ENCODE measurements at places on chromosomes 7 and 10.

- no peak for DNase-seq
Measured at GRCh38 chr10:13397052-13397451, 49.0 kb upstream of the SEPHS1 start.

DNA sequence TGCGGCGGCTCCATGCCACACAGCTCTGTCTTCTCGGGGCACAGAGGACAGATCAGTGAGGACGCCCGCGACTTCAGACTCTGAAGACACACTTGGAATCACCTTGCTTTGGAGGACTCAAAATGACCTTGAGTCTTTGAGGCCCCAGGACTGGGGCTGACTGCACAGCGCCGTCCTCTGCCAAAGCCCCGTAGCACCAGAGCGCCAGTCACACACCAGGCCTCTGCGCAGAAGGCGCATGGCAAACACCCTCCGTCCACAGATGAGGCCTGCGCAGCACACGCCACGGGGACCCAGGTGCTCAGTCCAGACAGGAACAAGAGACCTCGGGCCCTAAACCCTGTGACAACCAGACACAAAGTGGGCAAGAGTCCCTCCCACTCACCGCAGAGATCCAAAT, 134.7 kb downstream of the MAD1L1 start:
- DNase-seq = no peak

GRCh38 chr10:110563132-110563531, 4.4 kb upstream of the SMC3 start:
- no peak for DNase-seq

DNA sequence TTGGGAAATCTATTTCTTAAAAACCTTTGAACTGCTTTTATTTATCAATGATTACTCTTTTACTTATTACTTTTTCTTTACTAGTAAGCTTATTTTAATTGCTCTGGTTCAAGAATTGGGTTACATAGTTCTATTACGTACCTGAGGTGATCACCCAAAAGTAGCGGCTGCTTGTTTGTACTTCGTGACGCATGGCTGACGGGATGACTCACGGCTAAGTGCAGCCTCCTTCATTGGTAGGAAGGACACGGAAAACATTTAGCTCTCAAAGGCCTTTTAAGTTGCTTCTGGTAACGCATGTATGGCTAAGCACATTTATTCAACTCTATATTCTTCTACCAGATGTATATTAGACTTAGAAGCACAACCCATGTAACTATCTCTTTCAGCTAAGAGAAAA, 285.8 kb upstream of the SP4 start:
- no peak for DNase-seq

- DNase-seq = no peak
Measured at GRCh38 chr7:136251826-136252225, 274.7 kb upstream of the MTPN start.

DNA sequence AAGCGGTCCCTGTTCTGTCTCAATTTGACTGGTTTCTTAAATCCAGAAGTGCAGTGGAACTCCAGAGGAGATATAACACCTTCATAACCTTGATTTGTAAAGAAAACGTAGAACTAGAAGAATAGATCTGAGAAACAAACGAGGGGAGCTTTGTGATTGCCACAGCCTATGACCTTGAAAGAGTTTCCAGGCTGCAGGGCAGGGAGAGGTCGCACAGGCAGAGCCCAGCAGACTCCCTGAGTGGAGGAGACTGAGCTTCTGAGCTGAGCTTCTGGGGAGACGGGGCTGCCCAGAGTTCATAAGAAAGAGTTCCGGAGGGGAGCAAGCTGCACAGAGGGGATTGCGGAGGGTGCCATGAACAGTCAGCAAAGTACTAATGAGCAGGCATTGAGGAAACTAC, 57.8 kb downstream of the FAM185A start:
- DNase-seq = no peak

GRCh38 chr7:84533182-84533581, 338.6 kb upstream of the SEMA3A start:
- DNase-seq = no peak

DNA sequence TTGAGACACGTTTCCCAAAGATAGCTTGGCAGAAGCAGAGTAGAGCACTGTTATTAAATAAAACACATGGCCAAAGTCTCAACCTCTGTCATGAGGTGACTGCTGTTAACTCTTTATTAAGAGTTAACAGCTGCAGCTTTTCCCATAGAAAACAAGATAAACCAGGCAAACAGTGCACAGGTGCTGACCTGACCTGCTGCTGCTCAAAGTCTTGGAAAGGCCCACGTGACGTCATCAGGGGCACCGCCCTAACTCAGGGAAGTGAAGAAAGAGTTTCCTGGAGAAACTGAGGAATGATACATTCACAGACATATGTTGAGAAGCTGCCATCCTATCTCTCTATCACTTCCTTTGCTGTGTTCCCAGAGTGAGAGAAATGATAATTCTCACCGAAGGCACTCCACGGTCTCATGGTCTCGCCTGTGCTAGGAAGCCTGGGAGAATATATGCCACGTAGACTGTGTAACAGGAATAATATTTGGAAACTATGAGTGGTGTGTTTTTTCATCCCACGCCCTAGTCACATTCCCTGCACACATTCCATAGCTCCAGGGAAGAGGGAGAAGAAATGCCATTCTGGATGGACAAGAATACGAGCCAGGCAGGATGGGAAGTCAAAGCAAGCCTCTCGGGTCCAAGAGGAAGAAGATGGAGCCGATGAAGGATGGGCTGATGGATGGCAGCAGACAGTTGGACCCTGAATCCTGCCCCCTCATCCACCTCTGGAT, 146.2 kb upstream of the NFE2L3 start:
- no peak for DNase-seq

GRCh38 chr7:42014625-42015618, 222.1 kb downstream of the GLI3 start:
- DNase-seq = peak; percentile 32

DNA sequence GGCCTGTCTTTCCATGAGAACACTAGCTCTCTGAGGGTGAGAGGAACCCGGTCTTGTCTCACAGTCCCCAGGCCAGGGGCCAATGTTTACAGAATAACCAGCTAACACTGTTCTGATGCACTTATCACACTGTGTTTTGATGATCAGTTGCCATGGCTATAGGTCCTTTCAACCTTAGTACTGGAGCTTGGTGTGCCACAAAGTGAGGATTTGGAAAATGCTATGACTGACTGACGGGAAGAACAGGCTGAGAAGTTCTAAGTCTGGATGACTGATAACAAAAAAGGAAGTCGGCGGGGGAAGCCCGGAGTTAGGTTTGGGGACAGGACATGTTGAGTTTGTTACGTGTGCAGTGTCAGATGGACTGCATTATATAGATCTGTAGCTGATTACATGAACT, 141.8 kb downstream of the CTTNBP2 start:
- no peak for DNase-seq

DNA sequence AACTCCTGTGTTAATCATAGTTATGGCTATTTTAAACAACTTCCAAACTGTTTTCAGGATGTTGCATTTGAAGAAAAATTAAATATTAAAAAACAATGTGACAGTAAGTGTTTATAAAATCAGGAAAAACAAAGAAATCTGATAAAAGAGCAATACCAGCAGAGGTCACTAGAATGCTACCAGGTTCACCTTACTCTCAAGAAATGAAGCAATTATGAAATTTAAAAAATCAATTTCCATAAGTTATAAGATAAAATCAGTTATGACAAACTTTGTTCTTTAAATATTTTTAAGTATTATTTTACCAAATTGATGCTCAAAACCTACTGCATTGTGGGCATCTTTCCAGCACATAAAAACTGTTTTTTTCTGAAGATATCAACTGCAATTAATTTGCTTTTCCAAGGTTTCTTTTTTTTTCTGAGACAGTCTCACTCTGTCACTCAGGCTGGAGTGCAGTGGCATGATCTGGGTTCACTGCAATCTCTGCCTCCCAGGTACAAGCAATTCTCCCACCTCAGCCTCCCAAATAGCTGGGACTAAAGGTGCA, 50.7 kb upstream of the RHEB start:
- peak; percentile 21 for DNase-seq

GRCh38 chr10:46224414-46224682, 62.4 kb upstream of the ANTXRL start:
- DNase-seq = no peak

GRCh38 chr7:101100858-101101847, 15.9 kb downstream of the TRIM56 start:
- peak; percentile 33 for DNase-seq

DNA sequence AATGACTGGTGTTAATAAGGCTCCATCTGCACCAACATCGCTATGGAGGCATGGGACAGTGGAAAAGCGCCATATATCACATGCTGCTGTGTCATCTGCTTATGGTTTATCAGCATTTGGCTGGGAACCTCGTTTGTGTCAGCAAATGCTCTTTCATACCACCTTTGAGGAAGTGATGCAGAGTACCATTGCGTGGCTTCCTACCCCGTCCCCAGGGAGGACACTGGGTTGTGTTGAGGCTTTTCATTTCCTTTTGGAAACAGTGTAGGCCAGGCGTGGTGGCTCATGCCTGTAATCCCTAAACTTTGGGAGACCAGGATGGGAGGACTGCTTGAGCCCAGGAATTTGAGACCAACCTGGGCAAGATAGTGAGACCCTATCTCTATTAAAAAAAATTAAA, 6.8 kb downstream of the TACR2 start:
- peak; percentile 40 for DNase-seq

DNA sequence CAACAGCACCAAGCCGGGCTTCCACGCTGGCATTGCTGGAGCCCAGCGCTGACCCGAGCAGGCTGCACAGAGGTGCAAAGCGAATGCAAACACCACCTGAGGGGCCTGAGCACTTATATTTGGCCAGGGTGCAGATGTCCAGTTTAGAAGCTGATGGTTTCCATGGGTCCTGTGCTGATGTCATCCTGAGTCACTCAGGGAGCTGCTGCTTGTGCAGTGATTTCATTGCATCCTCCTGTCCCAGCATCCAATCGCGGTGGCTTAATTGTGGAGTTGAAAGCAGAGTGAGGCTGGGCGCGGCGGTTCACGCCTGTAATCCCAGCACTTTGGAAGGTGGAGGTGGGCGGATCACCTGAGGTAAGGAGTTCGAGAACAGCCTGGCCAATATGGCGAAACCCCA, 410.2 kb upstream of the KLF6 start:
- DNase-seq = peak; percentile 48

DNA sequence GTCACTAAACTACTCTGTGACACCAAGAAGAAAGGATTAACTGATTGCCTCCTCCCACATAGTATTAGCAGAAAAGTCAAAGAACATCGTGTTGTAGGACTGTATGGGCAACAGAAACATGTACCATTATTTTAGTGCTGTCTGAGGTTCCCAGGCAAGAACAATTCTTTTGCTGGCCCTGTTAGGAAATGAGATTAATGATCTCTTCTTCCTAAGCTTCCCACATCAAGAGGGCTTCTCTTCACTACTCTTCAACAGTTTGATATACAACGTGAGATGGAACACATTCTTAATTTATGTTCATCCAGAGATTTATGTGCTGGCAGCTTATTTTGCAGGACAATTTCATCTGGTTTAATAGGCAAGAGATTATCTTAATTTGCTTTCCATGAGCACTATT, 219.6 kb downstream of the DOCK4 start:
- no peak for DNase-seq

GRCh38 chr10:132593900-132594876, 56.6 kb downstream of the INPP5A start:
- peak; percentile 18 for DNase-seq

- no peak for DNase-seq
Measured at GRCh38 chr7:100176096-100177044, 811 bp downstream of the GPC2 start.

DNA sequence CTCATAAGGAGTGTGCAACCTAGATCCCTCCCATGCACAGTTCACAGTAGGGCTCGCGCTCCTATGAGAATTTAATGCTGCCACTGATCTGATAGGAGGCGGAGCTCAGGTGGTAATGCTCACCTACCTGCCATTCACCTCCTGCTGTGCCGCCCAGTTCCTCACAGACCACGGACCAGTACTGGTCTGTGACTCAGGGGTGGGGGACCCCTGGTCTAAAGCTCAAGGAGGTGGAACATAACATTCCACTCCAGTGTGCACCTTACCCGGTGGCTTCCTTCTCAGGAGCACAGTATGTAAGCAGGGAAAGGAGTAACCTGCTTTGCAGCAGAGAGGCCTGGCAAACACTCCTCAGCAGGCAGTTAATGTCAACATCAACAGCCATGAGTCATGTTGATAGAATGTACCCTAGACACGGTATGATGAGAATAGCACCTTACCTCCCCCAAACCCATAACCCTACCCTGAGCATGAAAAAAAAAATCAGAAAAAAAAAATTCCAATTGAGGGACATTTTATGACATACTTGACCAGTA, 273.5 kb downstream of the FGFR2 start:
- DNase-seq = no peak

GRCh38 chr7:932651-932975, 21.9 kb downstream of the ADAP1 start:
- no peak for DNase-seq

DNA sequence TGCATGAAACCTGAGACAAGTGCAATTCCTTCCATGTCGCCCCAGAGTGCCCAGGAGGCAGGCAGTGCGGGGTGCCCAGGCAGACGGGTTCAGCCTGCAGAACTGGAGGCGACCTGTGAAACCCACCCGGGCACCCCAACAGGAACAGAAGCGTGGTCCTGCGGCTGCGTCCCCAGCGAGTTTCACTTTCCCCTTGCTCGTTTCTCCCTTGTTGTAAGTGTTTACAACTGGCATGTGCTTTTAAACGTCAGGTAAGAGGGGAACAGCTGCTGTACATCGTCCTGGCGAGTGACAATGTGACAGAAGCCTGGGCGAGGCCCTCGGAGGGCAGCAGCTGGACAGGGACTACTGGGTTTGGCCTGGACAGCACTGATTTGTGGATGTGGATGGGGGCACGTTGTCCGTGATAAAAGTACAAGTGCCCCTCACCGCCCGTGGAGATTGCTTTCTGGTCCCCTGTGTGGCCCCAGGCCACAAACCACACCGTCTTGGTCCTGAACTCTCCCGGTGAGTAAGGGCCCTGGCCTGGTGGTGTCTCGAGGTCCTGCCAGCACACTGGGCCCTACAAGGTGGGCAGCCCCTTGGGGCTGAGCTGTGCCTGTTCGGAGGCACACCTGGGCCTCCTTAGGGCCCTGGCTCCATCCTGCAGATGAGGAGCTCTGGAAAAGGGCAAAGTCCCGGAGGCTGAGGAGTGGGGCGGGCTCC, 4.0 kb downstream of the VENTX start:
- no peak for DNase-seq

DNA sequence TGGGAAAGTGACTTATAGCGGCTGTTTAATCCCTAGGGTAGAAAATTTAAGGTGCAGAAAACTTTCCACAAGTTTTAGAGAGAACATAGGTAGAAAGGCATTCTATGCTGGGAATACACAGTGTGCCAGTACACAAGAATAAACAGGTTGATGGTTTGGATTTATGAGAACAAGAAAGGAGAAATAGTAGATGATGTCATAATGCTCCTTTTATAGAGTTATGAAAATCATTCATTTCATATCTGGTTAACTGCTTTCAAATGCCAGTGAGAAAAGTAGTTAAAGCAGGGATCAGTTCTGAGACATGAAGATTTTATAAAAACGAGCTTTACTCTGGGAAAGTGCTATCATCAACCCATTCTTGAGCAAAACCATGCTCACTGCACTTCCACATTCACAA, 311.4 kb downstream of the PARD3 start:
- DNase-seq = no peak

GRCh38 chr10:127556916-127557315, 7.8 kb downstream of the NPS start:
- peak; percentile 5 for DNase-seq

- DNase-seq = peak; percentile 1
Measured at GRCh38 chr7:71019706-71020105, 112.2 kb upstream of the GALNT17 start.

GRCh38 chr7:93910076-93910994, 4.0 kb downstream of the GNGT1 start:
- peak; percentile 80 for DNase-seq

- no peak for DNase-seq
Measured at GRCh38 chr7:1257863-1258262, 25.2 kb downstream of the UNCX start.
